ENCODE measurements at places on chromosomes 4 and X. TPM values are rescaled to one million over a fixed set of nuclear protein-coding genes. Genes with fewer than 3 reads are reported as not detected.

Gene ETDB
- not detected for total RNA-seq

Gene TMEM271
- 0.31 TPM for total RNA-seq

Gene MSX1
- total RNA-seq: 0.62 TPM

Gene GPRIN3
- total RNA-seq: 1.5 TPM

Gene SLC9A7
- 18.4 TPM for total RNA-seq

Gene PRDM5
- 31.3 TPM for total RNA-seq

Gene LIMCH1
- total RNA-seq: 0.92 TPM

Gene DCAF8L2
- total RNA-seq: not detected

Gene PDHA1
- total RNA-seq: 246 TPM

- DNase-seq: peak; percentile 55
- H3K4me1 ChIP-seq: peaks cover 55% of the 10 kb centered on the region
- H3K27me3 ChIP-seq: no peaks in the 10 kb centered on the region
- H3K36me3 ChIP-seq: no peaks in the 10 kb centered on the region
- no peak overlapping the region for H3K4me3 ChIP-seq
These were observed 94.3 kb downstream of the DDIT4L start for GRCh38 chr4:100095729-100096595.

DNA sequence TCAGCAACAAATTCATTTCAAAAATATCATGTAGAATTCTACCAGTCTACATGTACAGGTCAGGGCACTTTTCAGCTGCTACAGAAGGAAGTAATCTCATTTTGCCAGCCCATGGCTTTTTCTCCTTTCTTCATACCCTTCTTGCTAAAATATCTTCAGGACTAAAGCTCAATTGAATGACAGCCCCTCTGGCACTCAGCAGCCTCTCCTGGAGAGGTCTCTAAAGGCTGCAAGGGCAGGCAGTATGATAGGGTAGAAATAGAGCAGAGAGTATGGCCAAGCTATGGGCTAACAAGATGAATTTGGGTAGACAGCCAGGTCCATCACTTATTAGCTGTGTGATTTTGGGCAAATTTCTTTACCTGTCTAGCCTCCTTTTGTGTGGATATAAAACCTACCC is 224.6 kb upstream of the RPL34 start:
- H3K36me3 ChIP-seq: no peaks in the 10 kb centered on the region
- no peak overlapping the region for H3K4me3 ChIP-seq

DNA sequence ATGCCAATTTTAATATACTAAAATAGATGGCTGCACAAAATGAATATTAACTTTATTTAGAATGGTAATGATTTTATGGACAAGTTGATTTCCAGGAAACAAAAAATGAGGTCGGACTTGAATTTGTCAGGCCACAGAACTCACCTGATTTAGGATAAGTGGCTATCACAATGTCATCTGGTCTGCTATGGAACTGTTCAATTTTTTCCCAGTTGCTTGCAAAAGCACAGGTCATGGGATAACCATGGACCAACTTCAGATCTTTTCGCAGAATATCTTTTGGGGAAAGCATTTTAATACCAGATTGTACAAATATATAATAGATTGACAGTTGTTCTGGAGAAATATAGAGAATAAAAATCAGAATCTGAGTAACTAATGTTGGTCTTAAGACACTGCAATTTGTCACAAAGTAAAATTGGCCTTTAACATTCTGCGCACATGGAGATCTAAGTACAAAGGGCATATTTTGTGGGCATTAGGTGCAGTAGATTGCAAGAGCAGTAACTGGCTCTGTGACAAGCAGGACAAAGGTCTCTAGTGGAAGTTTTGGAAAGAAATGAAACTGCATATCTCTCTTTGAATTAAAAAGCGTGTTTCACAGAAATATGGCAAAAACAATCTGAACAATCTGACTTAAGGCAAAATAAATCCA is 5.4 kb downstream of the SULT1B1 start:
- no peaks in the 10 kb centered on the region for H3K36me3 ChIP-seq
- H3K27me3 ChIP-seq: no peaks in the 10 kb centered on the region
- H3K27ac ChIP-seq: no peak overlapping the region
- no peak for DNase-seq

DNA sequence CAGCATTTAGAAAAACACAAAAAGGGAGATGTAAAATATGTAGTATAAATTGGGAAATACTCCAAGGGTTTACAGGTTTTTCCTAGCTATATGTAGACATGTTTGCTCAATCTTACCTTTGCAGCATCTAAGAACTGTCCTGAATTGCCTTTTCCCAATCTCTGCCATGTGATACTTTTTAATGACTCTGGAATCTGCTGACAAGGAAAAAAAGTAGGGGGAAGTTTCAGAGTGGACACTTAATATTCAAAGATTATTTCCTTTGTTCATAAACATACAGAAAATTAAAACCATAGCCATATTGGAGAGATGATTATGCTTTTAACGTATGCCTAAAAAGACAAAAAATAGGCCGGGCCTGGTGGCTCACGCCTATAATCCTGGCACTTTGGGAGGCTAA is 41.4 kb downstream of the ABCB7 start:
- peaks cover 4% of the 10 kb centered on the region for H3K36me3 ChIP-seq
- no peaks in the 10 kb centered on the region for H3K27me3 ChIP-seq
- H3K4me1 ChIP-seq: peaks cover 40% of the 10 kb centered on the region
- DNase-seq: no peak
- no peak overlapping the region for H3K4me3 ChIP-seq

DNA sequence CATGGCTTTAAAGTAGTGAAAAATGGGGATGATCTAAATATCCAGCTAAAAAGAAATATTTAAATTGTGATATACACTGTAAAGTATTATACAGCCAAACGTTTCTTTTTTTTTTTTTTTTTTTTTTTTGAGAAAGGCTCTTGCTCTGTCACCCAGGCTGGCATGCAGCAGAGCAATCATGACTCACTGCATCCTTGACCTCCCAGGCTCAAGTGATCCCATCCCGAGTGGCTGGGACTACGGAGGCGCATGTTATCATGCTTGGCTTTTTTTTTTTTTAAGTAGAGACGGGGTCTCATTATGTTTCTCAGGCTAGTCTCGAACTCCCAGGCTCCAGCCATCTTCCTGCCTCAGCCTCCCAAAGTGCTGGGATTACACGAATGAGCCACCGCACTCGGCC is 17.1 kb downstream of the SMIM14 start:
- H3K36me3 ChIP-seq: peaks cover 9% of the 10 kb centered on the region
- peaks cover 34% of the 10 kb centered on the region for H3K4me1 ChIP-seq
- DNase-seq: no peak
- H3K4me3 ChIP-seq: no peak overlapping the region
- H3K27me3 ChIP-seq: no peaks in the 10 kb centered on the region
- no peak overlapping the region for H3K27ac ChIP-seq

DNA sequence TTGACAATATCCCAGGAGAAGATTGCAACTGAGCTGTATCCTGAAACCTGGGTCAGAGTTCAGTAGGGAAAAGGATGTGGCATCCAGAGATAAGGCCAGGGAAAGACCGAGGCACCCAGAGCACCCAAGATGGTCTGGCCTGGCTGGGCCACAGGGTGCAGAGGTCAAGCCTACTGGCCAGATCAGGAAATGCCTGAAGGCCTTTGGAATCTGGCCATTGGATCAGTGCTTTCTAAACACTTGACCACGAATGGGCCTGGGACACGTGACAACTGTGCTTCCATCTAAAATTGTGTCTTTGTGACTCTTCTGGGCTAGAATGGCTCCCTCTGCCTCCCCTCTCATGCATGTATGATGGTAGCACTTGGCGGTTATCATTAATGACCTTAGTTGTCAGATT is 316.9 kb downstream of the EVC2 start:
- no peak overlapping the region for H3K4me3 ChIP-seq
- H3K27ac ChIP-seq: no peak overlapping the region
- H3K4me1 ChIP-seq: peaks cover 5% of the 10 kb centered on the region
- H3K27me3 ChIP-seq: no peaks in the 10 kb centered on the region
- no peak for DNase-seq

GRCh38 chr4:92305148-92305877 is 1.5 kb downstream of the GRID2 start:
- peaks cover 50% of the 10 kb centered on the region for H3K4me1 ChIP-seq
- peak; percentile 96 for DNase-seq
- H3K4me3 ChIP-seq: peak overlapping the region; percentile 93
- no peaks in the 10 kb centered on the region for H3K27me3 ChIP-seq

GRCh38 chr4:84035568-84035967 is 463.5 kb downstream of the NKX6-1 start:
- no peaks in the 10 kb centered on the region for H3K27me3 ChIP-seq
- DNase-seq: no peak
- H3K4me1 ChIP-seq: peaks cover 8% of the 10 kb centered on the region
- no peak overlapping the region for H3K27ac ChIP-seq
- H3K36me3 ChIP-seq: no peaks in the 10 kb centered on the region

GRCh38 chrX:100649550-100650356 is 5.8 kb downstream of the SRPX2 start:
- H3K36me3 ChIP-seq: no peaks in the 10 kb centered on the region
- no peaks in the 10 kb centered on the region for H3K27me3 ChIP-seq
- H3K27ac ChIP-seq: no peak overlapping the region
- H3K4me1 ChIP-seq: peaks cover 43% of the 10 kb centered on the region
- no peak overlapping the region for H3K4me3 ChIP-seq
- peak; percentile 11 for DNase-seq

DNA sequence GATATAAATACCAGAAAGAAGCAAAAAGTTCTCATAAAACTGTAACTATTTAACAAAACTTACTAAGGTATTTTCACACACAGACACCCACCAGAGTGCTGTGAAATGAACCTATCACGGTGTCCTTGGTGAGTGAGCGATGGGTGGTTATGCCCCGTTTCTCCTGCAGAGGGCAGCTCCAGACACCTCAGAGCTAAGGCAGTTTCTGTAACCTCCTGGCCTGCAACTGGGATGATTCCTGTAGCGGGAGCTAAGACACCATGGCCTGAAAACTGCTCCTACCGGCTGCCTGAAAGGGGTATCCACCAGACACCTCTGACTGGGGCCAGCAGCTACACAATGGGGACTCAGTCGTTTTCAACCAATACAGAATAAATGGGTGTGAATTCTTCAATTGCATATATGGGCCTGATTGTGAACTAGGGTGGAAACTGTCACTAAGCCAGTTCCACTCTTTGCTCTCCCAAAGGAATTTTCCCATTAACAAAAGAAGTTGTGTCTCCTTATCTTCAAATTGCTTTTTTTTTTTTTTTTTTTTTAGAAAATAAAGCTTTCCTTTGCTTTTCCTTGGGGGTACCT is 2375.8 kb upstream of the TENM3 start:
- H3K27ac ChIP-seq: no peak overlapping the region
- peak; percentile 89 for DNase-seq
- H3K36me3 ChIP-seq: no peaks in the 10 kb centered on the region
- no peaks in the 10 kb centered on the region for H3K4me1 ChIP-seq
- no peaks in the 10 kb centered on the region for H3K27me3 ChIP-seq
- H3K4me3 ChIP-seq: no peak overlapping the region

GRCh38 chr4:23686169-23686897 is 203.5 kb downstream of the PPARGC1A start:
- H3K36me3 ChIP-seq: peaks cover 36% of the 10 kb centered on the region
- peaks cover 23% of the 10 kb centered on the region for H3K4me1 ChIP-seq
- H3K27ac ChIP-seq: no peak overlapping the region
- DNase-seq: no peak
- H3K27me3 ChIP-seq: no peaks in the 10 kb centered on the region
- no peak overlapping the region for H3K4me3 ChIP-seq

DNA sequence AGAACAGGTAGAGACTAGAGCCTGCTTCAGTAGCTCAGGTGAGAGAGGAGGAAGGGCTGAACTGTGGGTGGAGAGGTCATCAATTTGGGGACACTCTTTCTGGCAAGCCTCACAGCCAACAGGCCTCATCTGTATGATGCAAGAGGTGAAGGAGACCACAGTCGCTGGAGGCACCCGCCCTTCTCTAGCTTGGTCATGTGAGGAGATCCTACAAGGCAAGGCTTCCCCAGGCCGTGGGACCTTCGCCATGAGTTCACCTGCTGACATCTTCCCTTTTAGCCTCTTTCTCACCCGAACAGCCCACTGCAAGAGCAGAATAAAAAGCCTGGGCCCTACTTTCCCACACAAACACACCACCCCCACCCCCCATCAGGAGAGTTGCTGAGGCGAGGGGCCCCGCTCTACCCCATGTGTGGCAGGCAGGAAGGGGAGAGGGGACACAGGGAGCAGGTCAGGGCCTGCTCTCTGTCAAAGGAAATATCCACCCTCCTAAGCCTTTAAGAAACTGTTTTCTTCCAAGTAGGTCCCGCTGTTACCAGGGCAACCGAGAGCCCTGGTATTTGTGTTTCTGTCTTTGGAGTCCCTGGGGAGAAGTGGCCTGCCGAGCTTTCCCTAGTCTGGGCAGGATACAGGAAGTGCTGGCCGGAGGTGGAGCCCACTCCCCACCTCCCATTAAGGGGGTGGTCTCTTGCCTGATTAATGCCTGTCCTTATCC is 8.1 kb downstream of the RTL5 start:
- H3K4me1 ChIP-seq: peaks cover 51% of the 10 kb centered on the region
- no peaks in the 10 kb centered on the region for H3K36me3 ChIP-seq
- peak overlapping the region; percentile 83 for H3K27ac ChIP-seq
- DNase-seq: peak; percentile 51
- H3K4me3 ChIP-seq: peak overlapping the region; percentile 18

GRCh38 chr4:118770741-118771187 is 65.2 kb downstream of the SEC24D start:
- no peaks in the 10 kb centered on the region for H3K27me3 ChIP-seq
- no peak overlapping the region for H3K27ac ChIP-seq
- H3K36me3 ChIP-seq: peaks cover 23% of the 10 kb centered on the region

DNA sequence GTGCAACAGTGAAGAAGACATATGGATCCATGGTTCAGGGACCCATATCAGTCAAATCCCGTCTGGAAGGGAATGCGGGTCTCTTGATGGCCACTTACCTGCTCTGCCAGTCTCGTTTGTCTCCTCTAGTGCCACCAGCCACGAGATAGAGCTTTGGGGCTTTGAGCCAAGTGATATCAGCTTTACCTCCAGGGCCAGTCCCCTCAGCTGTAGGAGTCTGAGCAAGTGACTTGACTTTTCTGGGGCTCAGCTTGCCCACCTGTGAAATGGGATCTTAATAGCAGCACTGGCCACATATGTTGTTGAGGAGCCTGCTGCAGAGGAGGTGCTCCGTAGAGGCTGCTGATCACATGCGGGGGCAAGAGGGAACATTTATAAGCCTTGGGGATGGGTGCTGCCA is 1.2 kb downstream of the SLC2A9 start:
- peaks cover 17% of the 10 kb centered on the region for H3K27me3 ChIP-seq
- H3K4me3 ChIP-seq: no peak overlapping the region
- H3K36me3 ChIP-seq: no peaks in the 10 kb centered on the region
- H3K27ac ChIP-seq: no peak overlapping the region
